ENCODE measurements at places on chromosomes 5 and 9.

GRCh38 chr5:128252756-128253155, 169.2 kb downstream of the SLC12A2 start:
- no peak for DNase-seq

DNA sequence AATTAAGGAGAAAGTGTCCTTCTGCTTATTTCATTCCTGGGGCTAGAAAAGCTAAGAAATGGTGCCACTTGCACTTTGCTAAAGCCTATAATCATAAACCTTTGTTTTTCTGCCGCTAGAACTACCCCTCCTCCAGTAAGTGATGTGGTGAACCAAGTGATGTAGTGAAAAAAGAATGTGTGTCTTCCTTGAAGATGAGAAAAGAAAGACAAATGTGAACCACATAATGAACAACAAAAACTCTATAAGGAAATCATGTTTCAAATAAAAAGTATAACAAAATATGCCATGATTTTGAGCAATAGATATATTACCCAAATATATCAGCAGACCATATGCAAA, 179.0 kb upstream of the SGCD start:
- no peak for DNase-seq

DNA sequence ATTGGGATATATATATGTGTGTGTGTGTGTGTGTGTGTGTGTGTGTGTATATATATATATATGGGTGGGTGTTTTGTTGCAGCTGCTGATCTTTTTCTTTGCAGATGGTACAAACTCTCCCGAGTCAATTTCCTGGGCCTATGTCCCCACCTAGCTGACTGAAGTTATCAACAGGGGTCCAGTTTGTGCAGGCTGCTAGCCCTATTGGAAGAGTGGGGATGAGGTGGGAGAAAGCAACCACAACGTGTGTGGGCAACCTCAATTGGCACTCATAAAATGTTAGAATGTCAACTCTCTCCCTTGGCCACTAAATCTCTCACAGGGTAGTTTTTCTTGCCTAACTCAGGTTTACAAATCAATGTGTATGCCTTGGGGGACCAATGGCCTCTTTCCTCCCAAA, 5.6 kb downstream of the NR4A3 start:
- DNase-seq, result no peak

DNA sequence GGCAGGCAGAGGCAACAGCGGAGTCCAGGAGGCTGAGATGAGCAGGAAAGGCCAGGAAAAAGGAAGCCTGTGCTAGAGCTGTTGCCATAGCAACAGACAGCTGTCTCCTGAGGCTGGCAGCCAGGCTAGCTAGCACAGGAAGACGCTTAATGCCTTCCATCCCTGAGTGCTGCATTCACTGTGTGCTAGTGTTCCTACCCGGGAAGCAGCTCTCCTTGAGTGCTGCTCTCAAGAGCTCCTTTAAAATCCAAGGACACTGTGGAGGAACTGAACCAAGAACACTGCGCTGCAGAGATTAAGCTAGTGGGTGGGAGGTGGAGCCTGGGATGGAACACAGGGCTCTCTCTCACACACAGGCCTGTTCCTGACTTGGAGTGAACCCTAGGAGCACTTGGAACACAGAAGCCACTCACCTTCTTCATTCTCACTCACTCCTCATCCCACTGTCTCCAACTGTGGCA, 53.5 kb upstream of the IL7R start:
- DNase-seq, result peak; percentile 50

DNA sequence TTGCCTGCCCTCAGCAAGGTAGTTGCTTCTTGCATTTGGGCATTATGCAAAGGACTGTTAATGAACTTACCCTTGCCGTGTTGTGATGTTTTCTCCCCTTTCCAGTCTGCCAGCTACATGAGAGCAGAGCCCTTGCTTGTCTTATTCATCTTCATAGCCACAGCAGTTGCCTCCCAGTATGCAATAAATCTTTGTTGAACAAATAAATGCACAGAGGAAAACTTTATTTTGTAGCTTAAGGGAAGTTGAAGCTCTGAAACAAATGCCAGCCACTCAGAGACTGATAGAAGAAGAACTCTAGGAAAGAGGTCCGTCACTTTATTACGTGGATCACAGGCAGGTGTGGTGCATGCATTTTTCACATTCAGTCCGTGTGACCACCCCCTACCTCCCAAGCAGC, 19.7 kb downstream of the MAST4 start:
- DNase-seq, result no peak

DNA sequence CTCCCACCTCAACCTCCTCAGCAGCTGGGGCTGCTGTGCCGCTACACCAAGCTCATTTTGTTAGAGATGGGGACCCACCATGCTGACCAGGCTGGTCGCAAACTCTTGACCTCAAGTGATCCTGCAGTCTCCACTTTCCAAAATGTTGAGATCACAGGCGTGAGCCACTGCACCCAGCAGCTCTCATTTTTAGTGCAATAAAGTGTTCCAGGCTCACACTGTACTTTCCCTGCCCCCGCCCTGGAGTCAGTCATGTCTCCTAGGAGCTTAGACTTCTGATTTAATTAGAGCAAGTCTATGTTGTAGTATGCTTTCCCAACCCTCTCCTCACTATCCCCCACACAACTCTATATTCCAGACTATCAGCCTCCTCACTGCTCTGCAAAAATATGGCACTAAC, 238.0 kb upstream of the ACTBL2 start:
- no peak for DNase-seq

DNA sequence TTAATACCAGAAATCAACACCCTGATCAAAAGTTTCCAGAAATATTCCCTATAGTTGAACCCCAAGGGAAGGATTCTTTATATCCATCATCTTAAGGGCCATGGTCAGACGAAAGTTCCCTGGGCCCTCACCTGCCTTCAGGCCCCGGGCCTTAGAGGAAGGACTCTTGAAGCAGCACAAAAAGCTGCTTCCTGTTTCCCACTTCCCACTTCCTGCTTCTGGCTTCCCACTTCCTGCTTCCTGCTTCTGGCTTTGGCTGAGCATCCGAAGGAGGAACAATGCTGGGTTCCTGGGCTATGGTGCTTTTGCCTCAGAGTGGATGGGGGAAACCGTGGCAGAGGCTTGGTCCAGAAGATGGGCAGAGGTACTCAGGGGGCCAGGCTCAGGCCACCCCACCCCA, 25.8 kb upstream of the DAP start:
- no peak for DNase-seq

DNA sequence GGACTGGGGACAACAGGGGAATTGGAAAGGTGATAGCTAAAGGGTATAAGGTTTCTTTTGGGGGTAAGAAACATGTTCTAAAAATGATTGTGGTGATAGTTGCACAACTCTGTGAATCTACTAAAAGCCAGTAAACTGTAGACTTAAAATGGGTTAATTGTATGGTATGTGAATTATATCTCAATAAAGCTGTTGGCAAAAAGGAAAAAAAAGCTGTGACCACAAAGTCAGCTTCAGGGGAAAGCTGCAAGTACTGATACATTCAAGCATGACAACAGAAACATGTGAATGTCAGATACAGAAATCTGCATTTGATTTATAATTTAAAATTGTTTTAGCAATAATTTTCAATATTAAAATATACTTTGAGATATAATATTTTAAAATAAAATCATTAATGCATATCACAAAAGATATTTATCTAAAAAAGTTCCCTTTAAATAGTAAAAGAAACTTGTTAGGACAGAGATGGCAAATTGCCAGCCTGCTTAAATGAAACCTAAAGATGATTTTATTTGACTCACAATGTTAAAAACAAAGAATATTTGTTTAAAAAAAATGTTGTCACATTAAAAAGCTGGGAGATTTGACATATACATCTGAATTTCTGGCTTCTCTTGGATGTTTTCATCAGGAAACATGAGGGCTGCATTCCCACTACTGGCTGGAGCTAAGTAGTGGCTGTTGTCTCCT, 66.0 kb downstream of the TBCA start:
- no peak for DNase-seq

- no peak for DNase-seq
Observed at GRCh38 chr5:125987677-125988255, 435.4 kb upstream of the GRAMD2B start.

GRCh38 chr5:2750026-2750757, 1.3 kb downstream of the IRX2 start:
- no peak for DNase-seq

DNA sequence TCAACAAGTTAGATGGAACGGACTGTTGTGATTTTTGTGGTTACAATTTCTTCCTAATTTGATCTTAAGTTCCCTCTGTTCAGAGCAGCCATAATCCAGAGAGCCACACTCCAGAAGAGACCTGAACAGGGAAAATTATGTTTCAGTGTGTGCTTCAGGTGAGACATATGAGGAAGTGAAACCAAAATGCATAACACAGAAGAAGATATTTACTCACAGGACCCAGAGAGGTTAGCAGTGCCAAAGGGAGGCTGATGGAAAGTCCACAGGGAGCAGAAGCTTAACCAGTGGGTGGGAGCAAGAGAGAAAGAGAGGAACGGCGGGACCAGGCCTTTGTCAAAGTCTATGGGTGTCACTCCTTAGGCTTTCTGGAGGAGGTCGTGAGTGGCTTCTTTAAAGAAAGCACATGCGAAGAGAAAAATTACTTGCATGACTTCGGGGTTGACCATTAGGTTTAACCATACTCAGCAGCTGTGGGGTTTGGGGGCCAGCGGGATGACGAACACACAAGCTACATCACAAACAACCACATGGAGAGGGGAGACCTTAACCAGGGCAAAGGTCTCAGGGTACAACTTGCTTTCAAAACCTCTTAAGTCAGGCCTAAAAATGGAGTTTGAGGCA, 141.4 kb downstream of the MED10 start:
- no peak for DNase-seq

DNA sequence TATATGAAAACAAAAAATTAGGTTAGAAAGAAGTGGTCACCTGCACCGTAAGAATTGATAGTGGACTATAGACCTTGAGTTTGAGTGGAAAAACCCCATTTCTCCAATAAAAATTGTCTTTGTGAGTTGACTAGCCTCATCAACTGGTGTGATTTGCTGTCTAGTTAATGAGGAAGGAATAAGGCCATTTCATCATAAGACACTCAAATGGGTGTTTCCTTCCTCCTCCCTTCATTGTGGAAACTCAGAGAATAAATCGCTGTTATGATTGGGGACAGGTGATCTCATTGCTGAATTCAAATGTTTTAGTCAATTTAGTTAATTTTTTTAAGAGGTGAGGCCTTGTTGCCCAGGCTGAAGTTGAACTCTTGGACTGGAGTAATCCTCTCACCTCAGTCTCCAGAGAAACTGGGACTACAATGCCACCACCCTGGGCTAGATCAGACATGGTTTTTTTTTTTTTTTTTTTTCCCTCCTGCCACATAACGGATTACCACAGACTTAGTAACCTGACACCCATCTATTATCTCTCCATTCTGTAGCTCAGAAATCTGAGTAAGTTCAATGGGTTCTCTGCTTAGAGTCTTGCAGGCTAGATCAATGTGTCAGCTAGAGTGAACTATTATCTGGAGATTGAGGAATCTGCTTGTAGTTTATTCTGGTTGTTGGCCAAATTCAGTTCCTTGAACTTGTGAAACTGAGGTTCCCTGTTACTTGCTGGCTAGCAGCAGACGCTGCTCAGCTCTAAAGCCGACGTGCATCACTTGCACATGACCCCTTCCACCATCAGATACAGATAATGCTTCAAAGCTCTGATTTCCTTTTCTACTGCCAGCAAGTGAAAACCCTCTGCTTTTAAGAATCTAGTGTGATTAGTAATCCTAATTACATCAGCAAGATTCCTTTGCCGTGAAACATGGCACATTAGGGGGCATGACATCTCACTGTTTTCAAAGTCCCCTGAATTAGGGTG, 663.8 kb upstream of the CDH9 start:
- DNase-seq, result no peak

GRCh38 chr5:41364346-41364745, 146.1 kb downstream of the PLCXD3 start:
- no peak for DNase-seq

GRCh38 chr5:44675296-44675695, 133.5 kb upstream of the MRPS30 start:
- no peak for DNase-seq

GRCh38 chr5:154858972-154859871, 795 bp downstream of the CNOT8 start:
- peak; percentile 41 for DNase-seq
